Left hindlimb (tissue), 1 donor: ENCODE measurements at places on chromosomes 16 and 17.

GRCh38 chr17:5131146-5131715 is 15.4 kb downstream of the USP6 start:
- DNase-seq = no peak

DNA sequence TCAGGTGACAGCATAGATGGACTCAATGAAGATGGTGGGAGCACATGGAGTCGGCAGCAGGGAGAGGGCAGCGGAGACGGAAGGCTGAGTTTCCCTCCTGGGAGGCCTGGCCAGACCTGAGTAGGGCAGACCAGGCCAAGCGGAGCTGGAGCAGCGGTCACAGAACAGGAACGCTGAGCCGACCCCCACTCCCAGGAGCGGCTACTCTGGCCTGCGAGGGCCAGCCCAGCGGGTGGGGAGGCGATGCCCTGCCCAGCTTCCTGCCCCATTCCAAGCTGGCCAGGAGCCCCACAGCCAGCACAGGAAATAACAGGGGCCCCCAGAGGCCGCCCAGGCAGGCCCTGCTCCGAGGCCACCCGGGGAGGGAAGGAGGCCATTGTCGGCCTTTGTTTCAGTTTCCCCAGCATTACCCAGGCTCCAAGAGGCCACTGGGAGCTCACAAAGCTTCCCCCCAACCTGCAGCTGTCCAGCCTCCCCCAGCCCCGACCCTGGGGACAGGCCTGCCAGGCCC is 79.8 kb downstream of the ZNF423 start:
- peak; percentile 67 for DNase-seq

GRCh38 chr17:2898255-2898926 is 102.2 kb downstream of the RAP1GAP2 start:
- no peak for DNase-seq

- no peak for DNase-seq
Observed at GRCh38 chr16:66083171-66083570, 283.3 kb upstream of the CDH5 start.

DNA sequence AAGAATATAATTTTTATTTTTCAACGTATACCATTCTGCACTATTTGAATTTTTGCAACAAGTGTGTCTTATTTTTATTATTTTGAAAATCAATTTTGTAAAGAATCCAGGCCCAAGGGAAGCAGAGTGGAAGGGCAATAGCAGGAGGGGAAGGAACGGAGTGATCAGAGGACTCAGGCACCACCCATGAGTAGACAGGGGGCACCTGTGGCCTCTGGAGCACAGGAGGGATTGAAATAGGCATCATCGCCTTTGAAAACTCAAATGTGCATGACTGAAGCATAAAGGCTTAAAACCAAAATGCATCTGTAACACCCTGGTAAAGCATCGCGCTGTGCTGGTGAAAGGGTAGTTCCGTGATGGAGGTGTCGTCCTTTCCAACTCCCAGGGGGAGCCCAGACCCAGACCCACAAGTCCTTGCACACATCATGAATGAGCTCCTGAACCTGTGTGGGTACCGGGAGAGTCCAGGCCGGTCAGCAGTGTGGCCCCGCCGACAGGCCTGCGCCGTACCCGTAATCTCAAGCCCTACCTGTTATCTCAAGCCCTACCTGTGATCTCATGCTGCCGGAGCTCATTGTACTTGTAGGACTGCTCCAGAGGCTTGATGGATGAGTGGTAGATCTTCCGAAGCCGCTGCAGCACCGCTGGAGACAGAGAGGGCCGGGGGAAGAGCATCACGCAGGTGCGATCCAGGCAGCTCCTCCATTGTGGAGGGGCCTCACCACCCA is 39.1 kb downstream of the SRL start:
- no peak for DNase-seq

GRCh38 chr17:70426752-70427151 is 257.4 kb downstream of the KCNJ2 start:
- no peak for DNase-seq

- DNase-seq = no peak
Observed at GRCh38 chr16:67312719-67313118, 13.8 kb downstream of the KCTD19 start.

DNA sequence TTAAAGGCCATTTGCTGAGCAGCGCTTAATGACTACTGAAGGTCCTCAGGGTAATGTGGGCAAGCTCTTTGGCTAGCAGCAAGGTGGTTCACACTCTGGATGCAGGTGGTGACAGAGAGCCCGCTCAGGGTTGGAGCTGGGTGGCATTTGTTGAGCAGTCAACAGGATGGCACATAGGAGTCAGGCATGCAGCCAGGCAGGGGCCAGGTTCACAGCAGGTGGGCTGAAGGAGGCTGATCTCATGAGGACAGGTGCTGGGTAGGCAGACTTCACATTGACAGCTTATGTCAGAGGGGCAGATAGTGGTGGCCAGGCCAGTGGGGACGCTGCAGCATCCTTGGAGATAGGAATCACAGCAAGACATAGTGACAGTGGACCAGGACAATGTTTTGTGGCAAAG is 4.5 kb downstream of the KRTAP3-1 start:
- DNase-seq = no peak

- no peak for DNase-seq
Observed at GRCh38 chr16:86261379-86261778, 248.9 kb upstream of the FOXF1 start.
